Stimulated activated CD8-positive, alpha-beta memory T cell treated with anti-CD3 and anti-CD28 coated beads, Interleukin-4, amount 100 ng/mL, for 48 hours (primary cell): ENCODE measurements at places on chromosomes 7 and 10.

- DNase-seq = no peak
Observed at GRCh38 chr7:70598976-70599375, 533.0 kb upstream of the GALNT17 start.

GRCh38 chr10:34299105-34299611, 515.9 kb downstream of the PARD3 start:
- DNase-seq = no peak

DNA sequence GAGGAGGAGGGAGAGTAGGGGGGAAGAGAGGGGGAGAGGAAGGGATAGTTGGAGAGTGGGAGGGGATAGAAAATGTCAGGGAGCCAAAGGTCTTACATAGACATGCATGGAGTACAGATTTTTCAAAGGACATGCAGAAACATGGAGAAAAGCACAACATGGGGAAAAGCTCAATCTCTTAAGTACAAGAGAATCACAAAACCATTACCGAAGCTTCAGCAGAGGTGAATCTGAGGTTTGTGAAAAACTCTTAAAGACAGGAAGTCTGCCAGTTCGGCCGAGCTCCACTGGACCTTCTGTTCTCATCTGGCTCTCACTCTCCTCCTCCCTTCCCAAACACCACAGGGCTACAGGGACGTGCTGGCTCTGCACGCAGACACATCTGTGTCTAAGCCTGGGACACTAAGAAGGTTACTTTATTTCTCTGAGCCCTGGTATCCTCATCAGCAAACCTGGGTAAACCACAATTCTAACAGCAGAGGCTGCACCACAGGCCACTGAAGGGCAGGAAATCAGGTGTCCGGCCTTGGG, 133.9 kb downstream of the COBL start:
- DNase-seq = no peak

- no peak for DNase-seq
Observed at GRCh38 chr7:47458057-47458456, 123.9 kb downstream of the TNS3 start.

GRCh38 chr7:156497776-156498509, 142.6 kb upstream of the RNF32 start:
- no peak for DNase-seq

DNA sequence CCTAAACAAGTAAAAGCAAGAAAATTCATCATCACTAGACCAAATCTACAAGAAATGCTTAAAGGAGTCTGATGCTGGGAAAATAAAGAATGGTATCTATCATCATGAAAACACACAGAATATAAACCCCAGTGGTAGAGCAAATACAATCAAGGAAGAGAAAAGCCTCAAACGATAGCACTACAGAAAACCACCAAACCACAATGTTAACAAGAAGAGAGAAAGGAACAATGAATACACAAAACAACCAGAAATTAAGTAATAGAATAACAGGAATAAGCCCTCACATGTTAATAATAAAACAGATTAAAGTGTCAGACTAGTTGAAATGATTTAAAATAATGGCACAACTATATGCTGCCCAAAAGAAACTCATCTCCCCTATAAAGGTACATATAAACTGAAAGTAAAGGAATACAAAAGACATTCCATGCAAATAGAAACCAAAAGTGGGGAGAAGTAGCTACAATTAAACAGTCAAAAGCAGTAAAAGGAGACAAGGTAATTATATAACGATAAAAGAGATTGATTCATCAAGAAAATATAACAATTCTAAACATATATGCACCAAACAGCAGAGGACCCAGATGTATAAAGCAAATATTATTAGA, 77.3 kb downstream of the JMJD1C start:
- DNase-seq = no peak

GRCh38 chr7:10346032-10346431, 627.6 kb upstream of the PHF14 start:
- DNase-seq = no peak

GRCh38 chr7:55887821-55888247, 578 bp downstream of the ZNF713 start:
- DNase-seq = no peak

GRCh38 chr7:55690-56248, 136.6 kb upstream of the FAM20C start:
- DNase-seq = no peak

GRCh38 chr7:91494450-91494849, 230.2 kb downstream of the FZD1 start:
- no peak for DNase-seq

DNA sequence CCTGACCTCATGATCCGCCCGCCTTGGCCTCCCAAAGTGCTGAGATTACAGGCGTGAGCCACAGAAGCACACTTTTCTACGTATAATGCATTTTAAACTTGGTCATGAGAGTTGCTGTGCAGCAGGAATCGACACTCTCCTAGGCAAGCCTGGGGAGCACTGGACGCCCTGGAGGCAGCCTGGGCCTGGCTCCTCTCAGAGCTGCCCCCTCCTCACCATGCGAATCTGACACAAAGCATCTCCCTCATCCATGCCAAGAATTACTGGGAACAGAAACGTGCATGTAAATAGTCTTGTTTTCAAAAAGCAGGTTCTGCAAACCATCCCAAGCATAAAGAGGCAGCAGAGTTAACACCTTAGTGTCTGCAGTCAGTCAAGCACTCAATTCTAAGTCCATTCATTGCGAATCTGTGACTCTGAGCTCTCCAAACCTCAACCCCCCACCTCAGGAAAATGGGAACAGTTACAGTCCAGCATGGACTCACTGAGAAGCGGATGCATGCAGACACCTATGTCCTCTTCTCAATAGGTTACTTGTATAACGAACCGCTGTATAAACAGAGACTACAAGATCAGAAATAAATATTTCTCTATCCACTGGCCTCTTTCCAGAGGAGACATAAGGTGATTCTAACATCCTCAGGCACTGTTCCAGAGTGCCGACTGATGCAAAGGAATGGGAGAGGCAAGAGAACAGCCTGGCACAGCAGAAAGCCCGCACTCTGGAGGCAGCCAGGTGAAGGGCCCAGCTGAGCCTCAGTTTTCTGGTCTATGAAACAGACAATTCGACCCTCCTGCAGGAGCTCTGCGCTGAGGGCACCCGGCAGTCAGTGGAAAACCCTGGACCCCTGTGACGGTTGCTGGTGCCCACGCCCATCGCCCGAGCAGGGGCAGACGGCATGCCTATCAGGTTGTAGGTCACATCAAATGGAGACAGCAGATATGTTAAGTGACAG, 68.9 kb downstream of the MAD1L1 start:
- peak; percentile 7 for DNase-seq

- no peak for DNase-seq
Observed at GRCh38 chr10:114811862-114812261, 9.7 kb upstream of the FHIP2A start.

DNA sequence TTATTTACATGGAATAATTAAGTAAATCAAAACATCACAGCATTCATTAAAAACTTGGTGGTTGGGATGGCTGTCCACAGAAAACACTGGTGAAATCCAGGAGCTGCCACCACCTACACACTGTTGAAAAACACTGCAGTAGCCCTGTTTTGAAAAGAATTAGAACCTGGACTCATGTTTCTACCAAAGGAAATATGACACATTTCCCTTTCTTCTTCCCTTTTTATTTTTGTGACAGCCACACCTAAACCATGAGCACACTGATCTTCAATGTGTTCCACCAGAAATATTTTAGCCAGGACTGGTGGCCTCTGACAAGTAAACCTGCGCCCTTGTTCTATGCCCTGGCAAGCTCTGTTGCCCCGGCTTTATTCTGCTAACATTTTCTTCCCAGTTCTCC, 3.3 kb downstream of the TMEM140 start:
- no peak for DNase-seq

GRCh38 chr7:135235841-135236240, 2.2 kb downstream of the STRA8 start:
- DNase-seq = no peak

GRCh38 chr10:114279289-114279688, 40.2 kb downstream of the VWA2 start:
- DNase-seq = no peak
